ENCODE measurements at places on chromosomes 4 and X.
A peak's percentile ranks its signal among the peaks of the same experiment; 100 is the strongest.

GRCh38 chr4:81148576-81148975, 66.4 kb downstream of the PRKG2 start:
- no peak for DNase-seq

DNA sequence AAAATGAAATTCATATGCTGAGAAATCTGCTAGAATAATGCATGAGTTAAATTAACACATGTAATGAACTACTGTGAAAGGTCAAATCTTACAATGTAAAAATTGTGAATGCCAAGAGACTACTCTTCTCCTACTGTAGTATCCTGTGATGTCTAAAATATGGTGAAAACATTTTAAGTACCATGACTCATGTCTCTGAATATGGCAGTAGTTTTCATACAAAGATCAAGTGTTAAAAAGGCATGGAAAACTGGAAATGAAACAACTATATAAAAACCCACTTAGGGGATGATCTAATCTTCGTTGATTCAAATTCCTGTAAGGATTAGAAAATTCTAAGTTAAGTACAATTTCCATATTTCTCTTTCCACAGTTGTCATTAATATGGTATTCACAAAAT, 221.3 kb downstream of the PPP3CA start:
- no peak for DNase-seq

GRCh38 chr4:77185686-77186085, 28.7 kb downstream of the CCNG2 start:
- DNase-seq, result no peak

GRCh38 chr4:140633124-140633523, 64.4 kb upstream of the UCP1 start:
- no peak for DNase-seq

GRCh38 chr4:56186808-56187523, 200.3 kb downstream of the AASDH start:
- peak; percentile 58 for DNase-seq

DNA sequence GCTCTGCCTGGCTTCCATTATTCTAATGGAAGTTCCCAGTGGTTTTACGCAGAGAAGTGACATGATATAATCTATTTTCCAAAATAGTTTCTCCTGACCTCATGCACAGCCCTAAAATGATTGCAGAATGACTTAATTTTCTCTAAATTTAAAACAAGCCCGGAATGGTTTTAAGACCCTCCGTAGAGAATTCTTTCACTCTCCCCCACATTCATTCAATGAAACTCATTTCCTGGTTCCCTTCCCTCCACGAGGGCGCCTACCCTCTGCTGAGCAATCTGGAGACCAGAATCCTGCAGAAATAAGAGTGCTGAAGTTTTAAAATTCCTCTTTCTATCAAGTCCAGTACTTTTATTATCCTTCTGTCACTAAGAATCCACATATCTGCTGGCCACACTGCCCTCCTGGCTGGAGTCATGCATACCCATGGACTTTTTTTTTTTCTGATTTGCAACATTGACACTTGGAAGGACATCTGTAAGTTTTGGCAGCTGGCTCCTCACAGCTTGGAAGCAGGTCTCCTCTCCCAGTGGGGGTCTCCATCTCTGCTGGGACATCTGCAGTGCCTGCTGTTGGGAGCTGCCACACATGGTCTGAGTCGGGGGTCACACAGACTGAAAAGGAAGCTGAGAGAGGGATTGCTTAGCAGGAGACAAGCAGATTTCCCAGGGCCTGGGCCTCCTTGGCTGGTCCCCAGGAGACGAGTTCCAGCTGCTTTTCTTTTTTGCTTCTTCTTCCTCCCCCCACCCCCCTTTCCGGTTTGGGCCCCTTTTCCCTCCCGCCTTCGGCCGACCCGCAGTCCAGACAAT, 86.1 kb downstream of the SOWAHB start:
- DNase-seq, result peak; percentile 81

DNA sequence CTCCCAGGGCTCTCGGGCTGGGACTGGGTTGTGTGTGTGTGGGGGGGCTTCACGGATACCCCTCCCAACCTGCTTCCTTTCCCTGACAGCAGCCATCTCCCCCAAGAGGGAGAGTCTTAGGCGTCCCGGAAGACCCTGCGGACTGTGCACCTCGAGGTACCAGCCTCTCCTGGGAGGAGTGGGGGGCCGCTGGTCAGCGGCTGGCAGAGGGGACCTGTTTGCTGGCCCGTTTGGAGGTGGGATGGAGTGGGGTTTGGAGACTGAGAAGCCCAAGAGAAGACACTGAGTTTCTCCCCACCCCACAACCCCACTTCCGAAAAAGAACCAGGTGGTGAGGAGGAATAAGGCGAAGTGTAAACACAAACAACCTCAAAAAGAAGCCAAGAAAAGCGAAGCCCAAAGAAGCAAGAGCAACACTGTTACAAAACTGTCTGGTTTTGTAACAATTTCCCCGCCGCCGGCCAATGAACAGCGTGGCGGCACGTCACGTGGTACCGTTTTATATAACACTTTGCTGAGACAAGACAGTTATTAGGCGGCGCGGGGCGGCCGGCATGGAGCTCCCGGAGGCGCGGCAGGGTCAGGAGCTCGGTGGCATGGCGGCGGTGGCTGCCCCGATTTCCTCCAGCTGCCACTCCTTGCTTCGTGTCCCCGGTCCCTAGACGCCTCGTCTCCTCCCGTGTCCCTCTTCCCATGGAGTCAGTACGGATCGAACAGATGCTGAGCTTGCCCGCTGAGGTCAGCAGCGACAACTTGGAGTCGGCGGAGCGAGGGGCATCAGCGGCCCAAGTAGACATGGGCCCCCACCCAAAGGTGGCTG, at the start of gene LONRF3:
Gene LONRF3, plus strand, starts transcription at position 531 of the 820 bp plus-strand sequence. Its CDS starts 163 bp downstream, at position 694.
- peak; percentile 46 for DNase-seq

DNA sequence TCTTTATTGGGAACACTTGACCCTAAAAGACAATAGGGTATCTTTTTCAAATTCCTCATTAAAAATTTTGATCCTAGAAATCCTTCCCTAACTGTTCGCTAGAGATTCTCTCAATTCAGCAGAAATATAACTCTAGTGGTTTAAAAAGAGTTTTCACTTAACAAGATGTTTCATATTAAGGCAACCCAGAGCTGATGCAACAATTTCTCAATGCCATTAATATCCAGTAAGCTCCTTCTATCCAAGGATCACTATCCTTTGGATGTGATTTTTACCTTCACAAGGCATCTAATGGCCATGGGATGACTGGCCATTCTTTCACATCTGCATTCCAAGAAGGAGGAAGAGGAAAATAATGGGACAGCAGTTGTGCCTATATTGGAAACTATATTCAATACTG, 183.4 kb downstream of the ANKRD50 start:
- DNase-seq, result no peak

- no peak for DNase-seq
Observed at GRCh38 chrX:92231391-92231790, 452.2 kb downstream of the PCDH11X start.

DNA sequence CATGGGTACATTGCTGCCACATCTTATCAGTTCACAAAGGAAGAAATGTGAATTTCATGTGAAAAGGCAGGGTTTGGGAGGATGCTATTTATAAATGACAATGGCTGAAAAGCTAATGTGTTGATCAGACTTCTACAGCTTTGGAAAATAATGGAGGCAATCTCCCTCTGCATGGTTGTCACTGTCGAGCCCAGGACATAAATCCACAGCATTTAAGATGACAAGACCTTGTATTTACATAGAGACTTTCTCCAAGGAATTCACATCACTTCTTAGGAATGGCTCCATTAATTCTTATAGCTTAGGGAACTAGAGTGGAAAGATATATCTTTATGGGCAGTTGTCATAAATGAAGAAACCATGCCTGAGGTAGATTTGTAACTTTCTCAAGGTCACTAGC, 66.7 kb downstream of the CBLL2 start:
- DNase-seq, result no peak

- no peak for DNase-seq
Observed at GRCh38 chr4:70948665-70949260, 44.7 kb upstream of the DCK start.

GRCh38 chr4:180528003-180528402, 1715.2 kb upstream of the TENM3 start:
- DNase-seq, result no peak

DNA sequence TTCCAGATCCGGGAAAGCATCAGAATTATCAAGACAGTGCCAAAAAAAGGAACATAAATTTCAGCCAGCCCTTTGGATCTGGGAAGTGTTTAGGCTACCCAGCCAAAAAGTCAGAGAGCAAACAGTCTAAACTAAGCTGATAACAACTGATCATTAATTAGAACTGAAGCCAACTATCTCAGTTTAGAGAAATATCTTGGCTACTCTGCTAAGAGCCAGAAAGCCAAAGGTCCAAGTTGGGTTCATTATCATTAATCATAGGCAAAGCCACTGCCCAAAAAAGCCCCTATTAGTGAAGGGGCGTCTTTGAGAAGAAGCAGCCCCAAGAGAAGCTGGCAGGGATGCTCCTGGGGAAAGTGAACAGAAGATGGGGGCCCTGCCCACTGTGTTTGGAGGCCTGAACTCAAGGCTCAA, 37.0 kb upstream of the SHISA3 start:
- DNase-seq, result no peak

Measured in glutamatergic neuron (in vitro differentiated cells).